Stimulated activated CD8-positive, alpha-beta memory T cell treated with anti-CD3 and anti-CD28 coated beads, Interleukin-4, amount 100 ng/mL, for 1 hour (primary cell): ENCODE measurements at places on chromosomes 7 and 10.

GRCh38 chr10:103574097-103575061, 80.9 kb downstream of the NEURL1 start:
- DNase-seq: no peak

GRCh38 chr10:6877336-6877721, 297.3 kb upstream of the PRKCQ start:
- DNase-seq: no peak

DNA sequence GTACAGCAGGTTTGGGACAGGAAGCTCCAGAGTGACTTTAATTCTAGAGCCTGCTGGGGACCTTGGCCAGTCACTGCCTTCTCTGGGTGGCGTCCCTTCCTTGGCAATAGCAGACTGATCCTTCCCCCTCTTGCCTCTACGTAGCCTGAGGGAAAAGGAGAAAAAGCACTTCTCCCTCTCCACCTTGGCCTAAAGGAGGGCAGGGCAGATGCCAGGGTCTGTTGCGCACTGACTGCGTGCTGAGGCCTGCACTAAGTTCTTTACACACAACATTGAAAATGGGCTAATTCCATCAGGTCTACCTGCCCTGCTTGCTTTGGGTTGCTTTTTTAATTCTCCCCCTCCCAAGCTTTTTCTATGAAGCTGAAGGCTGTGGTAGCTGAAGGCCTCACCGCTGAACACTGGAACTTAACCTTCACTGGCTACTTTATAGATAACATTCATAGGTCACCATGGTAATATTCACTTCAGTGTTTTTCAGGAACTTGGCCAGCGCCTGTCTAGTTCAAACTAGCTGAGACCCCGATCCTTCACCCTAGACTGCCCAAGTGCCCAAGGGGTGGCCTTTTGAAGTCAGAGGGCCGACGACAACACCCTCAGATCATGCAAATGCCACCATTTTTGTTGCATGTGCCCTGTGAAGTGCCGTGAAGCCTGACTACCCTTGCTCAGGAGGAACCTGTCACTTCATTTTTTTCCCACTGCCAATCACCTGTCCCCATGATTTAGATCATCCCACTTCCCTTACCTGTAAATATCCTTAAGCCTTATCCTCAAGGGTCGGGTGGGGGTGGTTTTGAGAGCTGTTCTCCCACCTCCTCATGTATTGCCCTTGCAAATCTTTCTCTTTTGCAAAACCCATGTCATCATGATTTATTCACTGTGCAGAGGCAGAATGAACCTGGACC, 28.7 kb downstream of the PRF1 start:
- DNase-seq: no peak

GRCh38 chr7:33143996-33144718, 14.8 kb downstream of the BBS9 start:
- no peak for DNase-seq

DNA sequence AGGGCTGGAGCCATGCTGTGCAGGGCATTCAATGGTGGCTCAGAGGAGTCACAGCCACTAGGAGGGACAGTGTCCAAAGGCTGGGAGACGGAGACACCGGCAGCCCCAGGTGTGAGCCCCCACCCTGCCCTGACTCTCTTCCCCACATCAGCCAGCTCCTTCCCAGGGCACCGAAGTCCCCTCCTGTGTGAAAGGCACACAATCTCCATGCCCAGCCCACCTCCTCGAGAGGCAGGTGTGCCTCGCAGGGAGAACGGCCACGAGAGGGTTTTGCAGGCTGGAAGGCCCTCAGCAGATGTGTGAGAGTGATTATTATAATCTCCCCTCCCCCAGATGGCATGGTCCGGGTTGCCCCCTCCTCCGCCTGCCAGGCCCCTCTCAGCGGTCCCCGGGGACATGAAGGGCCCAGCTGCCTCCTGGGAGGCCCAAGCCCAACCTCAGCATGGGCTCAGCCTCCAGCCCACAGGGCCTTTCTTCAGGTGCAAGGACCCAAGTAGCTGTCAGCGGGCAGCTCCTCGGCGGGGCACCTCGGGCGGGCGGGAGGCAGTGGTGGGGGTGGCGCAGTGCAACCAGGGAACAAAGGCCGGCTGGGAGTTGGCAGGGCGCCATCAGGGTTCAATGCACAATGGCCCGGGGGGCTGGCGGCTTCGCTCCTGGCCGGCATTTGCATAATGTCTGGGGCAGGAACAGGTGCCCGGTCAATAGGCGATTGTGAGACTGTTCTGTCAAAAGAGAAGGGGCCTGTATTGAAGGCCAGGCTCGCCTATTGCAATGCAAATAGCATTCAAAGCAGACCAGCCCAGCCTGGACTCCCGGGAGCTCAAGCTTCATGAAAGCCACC, 155.3 kb upstream of the ZMIZ1 start:
- no peak for DNase-seq

DNA sequence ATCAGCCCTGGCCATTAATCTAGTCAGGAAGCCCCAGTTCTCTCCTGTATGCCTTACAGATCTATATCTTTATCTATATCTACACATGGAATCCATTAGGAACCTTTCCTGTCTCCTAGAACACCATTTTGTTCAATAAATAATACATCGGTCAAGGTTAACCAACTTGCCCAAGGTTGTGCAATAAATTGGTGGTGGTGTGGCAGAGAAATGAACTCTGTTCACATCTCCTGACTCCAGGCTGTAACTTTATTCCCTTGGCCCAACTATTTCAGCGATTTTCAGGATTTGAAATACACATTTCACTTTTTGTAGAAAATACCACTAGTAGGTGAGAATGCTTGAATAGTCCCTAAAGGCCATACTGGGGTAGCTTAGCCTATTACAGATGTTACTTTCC, 712.5 kb upstream of the FZD8 start:
- DNase-seq: no peak

DNA sequence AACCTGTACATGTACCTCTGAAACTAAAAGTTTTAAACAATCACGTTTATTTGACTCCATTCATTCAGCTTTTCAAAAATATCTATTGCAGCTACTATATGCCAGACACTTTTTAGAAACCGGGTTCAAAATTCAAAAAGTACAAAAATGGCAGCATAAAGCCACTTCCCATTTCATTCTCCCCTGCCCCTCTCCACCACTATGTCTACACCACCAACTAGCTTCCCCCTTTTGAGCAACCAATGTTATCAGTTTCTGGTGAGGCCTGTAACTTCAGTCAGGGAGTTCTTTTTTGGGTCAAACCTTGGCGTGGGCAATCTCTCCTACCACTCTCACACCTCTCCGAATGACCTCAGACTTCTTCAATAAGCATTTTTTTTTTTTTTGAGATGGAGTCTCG, 11.5 kb upstream of the HHEX start:
- no peak for DNase-seq

DNA sequence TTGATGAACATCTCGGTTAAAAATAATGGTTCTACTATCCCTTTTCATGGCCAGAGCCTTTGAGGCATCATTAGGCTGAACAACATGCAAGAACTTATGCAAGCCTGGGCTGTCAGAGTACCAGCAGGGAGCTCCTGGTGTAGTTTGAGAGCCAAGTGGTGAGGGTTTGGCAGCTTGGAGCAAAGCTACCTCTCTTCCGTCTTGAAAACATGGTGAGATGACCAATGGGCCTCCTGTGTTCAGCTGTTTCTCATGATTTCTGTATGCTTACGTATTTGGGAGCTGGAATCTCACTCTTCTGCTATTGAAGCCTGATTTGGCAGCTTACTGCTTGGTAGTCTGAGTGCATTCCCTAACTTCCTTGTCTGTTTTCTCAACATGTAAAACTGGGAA, 150.4 kb downstream of the CXCL12 start:
- DNase-seq: no peak

DNA sequence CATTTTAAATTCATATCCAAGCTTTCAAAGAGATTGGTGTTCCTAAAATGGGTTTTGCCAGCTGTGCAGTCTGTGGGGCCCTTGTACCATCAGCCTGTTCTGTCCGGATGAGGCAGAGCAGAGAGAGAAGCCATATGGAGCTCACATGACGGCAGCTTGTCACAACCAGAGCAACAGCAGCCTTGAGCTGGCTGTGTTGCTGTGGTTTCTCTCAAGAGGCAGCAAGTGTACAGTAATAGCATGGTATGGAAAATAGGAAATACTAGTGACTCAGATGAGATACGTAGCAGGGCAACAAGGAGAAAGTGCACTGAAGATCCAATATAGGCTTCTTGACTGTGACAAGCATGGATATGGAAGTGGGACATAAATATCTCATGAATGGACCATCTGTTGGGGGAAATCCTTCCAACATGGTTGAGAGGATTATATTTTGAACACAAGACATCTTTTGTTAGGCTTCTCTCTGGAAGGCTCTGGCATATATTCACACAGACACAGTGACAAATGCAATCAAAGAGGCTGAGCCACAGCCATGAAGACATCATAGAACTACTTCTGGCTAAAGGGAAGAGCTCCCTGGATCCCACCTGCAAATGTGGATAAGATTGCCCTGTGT, 251.0 kb upstream of the TAC1 start:
- DNase-seq: no peak

DNA sequence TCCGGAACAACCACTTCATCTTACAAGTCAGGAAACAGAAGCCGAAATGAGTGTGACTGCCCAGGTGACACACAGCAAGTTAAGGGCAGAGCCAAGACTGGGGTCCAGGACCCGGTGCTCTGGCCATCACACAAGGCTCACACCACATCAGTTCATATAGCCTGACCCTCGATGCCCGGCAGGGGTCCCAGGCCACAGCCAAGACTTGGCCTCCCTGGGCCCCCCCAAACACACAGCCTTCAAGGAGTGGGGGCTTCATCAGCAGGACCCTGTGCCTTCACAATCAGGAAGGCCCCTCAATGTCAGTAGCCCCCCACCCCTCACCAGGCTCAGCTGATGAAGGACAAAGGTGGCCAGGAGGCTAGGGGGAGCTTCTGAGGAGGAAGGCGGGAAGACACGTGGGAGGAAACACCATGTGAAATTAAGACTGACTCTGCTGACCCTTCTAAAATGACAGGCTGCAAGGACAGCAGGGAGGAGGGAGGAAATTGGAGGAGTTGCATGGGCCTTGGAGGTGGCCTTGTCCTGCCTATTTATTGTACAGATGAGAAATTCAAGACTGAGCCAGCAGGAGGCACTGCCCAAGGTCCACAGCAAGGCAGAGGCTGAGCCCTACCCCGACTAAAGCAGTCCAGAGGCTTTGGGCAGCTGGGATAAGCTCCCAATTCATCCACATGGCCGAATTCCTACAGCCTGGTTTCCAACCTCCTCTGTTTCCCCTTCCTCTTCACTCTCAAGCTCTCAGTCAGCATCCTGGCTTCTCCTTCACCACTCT, 216.1 kb upstream of the ZMIZ1 start:
- DNase-seq: no peak

DNA sequence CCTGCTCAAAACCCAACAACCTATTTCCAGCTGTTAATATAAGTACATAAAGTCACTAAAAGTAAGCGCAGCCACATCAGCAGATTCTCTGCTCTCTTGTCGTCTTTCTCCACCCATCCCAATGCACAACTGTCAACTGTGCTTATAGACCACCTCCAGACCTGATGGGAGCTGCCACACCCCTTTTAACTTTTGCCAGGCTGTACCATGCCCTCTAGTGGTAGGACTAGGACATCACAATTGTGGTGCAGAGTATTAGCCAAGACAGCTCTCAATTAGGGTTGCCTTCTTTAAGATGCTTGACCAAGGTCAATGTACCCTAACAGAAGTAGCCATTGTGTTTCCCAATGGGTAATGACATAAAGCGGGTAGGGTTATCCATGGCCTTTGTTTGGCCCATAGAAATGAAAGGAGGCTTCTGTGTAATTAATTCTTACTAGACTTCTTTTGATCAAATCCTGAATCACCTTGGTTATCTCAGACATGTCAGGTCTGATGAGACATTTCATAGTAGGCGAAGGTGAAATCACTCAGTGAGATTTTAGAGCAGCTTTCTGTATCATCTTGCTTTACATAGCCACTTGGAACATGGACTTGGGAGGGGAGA, 68.1 kb downstream of the SCRN1 start:
- DNase-seq: no peak

- no peak for DNase-seq
Measured at GRCh38 chr7:132573251-132573955, 2.9 kb downstream of the PLXNA4 start.

DNA sequence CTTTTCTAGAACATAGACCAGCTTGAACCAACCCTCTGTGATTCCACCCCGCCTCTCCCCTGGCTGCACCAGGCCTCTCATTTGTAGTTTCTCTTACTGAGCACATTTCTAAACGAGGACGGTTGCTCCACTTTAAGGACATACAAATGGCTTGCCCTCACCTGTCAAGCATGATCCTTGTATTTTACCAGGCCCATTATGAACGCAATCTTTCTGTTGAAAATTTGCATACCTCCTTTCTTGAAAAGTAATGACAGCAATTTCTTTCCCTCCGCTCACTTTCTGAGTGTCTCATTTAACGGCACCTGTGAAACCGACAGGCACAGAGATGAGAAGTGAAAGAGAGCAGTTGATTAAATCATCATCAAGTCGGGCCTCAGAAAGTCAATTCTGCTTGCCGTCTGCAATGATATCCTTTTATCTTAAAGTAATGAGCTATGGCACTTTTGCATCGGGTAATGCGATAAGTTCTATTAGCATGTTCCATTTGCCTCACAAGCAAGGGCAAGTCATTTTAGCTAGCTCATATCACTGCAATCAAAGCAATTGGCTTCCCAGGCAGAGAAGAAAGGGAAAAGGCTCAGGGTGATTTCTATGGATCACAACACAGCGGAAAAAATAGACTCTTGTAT, 705.6 kb upstream of the GALNT17 start:
- no peak for DNase-seq

DNA sequence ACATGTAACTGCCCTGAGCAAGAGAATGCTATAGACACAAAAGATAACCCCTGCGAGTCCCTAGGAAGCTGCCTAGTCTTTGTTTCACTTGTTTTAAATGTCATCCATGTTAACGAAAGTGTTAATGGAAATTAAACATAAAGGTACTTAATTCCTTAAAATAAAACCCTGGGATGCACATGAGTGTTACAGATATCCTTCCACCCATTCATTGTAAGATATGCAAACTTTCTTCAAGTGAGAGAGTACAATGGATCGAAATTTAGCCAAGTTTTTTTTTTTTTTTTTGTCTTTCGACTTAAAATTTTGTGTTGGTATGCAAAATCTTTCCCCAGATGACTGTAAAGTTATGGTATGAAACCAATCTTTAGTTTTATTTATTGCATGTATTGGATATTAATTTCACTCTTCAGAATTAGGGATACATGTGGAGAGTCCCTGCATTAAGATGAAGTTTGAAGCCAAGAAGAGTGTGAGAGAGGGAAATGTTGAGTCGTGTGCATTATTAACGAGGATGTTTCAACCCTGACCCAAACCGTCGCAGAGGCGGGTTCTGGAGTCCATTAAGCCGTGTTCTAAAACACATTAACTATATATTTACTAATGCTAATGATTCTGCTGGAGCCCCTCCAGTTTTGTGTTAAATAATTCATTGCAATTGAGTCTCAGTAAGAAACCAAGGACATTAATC, 1.6 kb downstream of the CDK14 start:
- DNase-seq: no peak
